Stimulated activated CD4-positive, alpha-beta T cell treated with anti-CD3 and anti-CD28 coated beads, Interleukin-15, amount 100 ng/mL, for 1 hour (primary cell): ENCODE measurements at places on chromosomes 7 and 10.

GRCh38 chr10:91587710-91588638 lies 44.9 kb downstream of the PPP1R3C start:
- no peak for DNase-seq

GRCh38 chr7:157693521-157694375 lies 356.9 kb downstream of the DNAJB6 start:
- no peak for DNase-seq

- peak; percentile 31 for DNase-seq
Observed at GRCh38 chr10:92839191-92840085, 8.9 kb upstream of the EXOC6 start.

DNA sequence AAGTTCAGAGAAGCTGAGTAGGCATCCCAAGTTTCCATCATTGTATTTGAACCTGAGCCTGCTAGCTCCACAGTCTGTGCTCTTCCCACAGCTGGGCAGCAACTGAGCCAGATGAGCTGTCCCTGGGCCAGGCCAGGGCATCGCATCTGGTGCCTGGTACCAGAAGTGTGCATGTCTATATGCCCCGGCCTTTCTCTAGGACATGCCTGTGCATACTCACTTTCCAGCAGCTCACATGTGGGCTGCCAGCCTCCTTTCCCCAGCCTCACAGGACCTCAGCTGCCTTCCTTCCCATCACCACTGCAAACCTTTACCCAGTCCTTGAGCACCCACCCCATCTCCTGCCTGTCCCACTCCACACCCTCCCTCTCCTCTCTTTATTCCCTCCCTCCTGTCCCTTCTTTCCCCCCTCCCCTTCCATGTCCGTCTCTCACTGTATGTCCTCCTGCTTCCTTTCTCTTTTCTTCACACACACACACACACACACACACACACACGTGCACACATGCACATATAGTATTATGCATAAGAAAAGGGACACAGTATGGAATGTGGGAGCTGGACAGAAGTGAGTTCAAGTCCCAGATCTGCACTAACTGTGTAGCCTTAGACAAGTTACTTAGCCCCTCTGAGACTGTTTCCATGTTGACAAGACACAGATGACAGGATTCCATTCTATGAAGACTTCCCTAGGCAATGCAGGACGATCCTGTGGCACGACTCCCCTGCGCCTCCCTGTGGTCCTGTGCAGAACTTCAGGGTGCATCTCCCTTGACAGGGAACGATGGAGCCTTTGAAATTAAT lies 10.9 kb downstream of the CDHR1 start:
- peak; percentile 36 for DNase-seq

DNA sequence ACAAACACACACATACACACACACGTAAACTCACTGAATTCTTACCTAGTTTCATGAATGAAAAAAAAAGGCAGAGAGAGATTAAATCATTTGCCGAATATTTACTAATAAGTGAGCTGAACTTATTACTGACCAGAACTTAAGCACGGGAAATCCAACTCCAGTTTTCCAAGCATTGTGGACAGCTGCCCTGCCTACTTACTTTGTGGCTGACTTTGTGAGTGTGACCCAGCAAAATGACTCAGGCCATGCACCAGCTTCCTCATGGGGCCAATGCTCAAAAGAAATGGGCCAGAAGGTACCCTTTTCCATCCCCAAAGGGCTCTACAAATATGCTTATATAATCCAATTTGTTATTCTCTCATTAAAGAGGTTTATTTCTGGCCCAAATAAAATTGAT lies 87.4 kb upstream of the RHOBTB1 start:
- no peak for DNase-seq

- no peak for DNase-seq
Observed at GRCh38 chr7:32616625-32617024, 121.3 kb downstream of the AVL9 start.

GRCh38 chr10:110498982-110499795 lies 1.5 kb downstream of the DUSP5 start:
- no peak for DNase-seq

- DNase-seq = peak; percentile 4
Observed at GRCh38 chr10:37856881-37857286, 526 bp downstream of the ZNF248 start.

GRCh38 chr7:55019691-55020465 lies 1.1 kb downstream of the EGFR start:
- no peak for DNase-seq

- DNase-seq = no peak
Observed at GRCh38 chr7:118072893-118073674, 110.9 kb upstream of the LSM8 start.

GRCh38 chr10:95508730-95509129 lies 52.4 kb downstream of the SORBS1 start:
- DNase-seq = no peak

GRCh38 chr7:131633342-131633843 lies 77.0 kb upstream of the PODXL start:
- no peak for DNase-seq

GRCh38 chr10:47296156-47296894 lies 3.7 kb upstream of the GDF10 start:
- no peak for DNase-seq

- no peak for DNase-seq
Observed at GRCh38 chr7:88590963-88591362, 168.5 kb upstream of the ZNF804B start.

DNA sequence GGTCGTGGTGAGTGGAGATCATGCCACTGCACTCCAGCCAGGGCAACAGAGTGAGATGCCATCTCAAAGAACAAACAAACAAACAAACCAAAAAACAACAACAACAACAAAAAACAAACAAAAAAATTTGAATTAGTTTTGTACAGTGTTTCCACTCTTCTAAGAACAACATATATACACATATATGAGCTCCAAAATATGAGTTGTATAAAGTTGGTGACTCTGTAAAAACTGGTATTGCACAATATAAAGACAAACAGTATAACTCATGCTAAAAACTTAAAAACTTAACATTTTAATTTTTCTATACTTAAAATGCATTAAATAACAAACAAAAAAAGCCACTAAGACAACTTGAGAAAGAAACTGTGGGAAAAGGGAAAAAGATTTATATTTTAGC lies 46.0 kb downstream of the AKR1B15 start:
- no peak for DNase-seq

GRCh38 chr10:34392641-34393170 lies 422.4 kb downstream of the PARD3 start:
- DNase-seq = no peak

DNA sequence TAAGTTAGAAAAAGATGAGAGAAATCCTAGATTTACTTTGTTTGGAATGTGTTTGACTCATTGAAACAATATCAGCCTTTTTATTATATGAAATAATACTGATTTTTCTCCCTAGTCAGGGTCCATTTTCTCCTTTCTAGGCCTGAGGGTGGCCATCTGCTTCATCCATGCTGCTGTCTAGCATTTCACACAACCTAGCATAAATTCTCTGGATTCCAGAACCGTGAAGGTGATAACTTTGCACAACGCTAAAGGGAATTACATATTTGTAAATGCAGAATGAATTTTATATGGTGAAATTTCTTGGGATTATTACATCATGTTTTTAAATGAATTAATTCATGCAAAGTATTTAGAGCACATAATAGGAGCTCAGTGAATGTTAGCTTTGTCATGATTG lies 505.1 kb downstream of the INHBA start:
- no peak for DNase-seq

DNA sequence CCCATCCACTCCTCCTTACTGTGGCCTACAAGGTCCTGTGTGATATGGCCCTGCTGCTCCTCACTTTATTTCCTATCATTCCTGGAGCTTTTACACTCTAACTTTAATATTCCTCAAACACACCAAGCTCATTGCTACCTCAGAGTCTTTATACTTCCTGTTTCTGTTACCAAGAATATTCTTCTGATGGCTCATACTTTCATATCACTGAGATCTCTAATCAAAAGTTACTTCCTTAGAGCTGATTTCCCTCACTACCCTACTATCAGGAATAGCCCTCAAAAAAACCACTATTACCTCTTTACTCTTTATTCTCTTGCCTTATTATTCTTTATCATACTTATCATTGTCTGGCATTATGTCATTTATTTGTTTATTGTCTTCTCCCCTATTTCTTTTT lies 5.8 kb upstream of the PPP3CB start:
- no peak for DNase-seq

DNA sequence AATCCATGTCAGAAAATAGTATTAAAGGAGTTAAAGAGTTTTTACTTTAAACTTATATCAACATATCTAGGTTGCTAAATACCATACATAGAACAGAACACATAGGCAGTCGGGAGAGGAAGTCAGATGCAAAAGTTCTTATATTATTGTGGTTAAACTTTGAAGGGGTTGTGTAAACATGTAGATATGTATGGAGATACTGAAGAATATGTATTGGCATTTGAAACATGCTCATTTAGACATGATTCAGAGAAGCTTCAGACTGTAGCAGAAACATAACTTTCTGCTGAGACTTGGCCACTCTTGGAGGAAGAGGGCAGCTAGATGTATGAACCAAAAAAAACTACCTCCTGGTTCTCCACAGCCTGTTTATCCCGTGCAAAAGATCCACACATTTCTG lies 103.5 kb upstream of the FERD3L start:
- DNase-seq = no peak

- no peak for DNase-seq
Observed at GRCh38 chr7:4747746-4748145, 27.7 kb upstream of the AP5Z1 start.

DNA sequence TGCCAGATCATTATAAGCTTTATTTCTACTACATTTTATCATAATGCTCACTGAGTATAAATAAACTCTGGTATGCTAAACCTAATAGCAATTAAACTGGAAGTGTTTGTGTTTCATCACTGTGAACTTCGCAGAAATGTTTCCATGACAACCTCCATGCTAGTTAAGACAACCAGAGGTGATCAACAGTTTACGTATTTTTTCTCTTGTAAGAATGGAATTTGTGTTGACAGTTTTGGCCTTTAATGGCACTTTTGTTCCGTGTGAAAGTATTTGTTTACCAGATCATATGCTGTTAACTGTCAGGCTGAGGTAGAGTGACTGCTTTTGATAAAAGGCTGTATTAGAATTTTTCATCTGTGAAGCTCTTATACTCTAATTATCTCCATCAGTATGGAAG lies 212.1 kb upstream of the PPP1R3A start:
- no peak for DNase-seq

GRCh38 chr7:108007261-108007660 lies 4.3 kb upstream of the LAMB1 start:
- DNase-seq = no peak

- DNase-seq = no peak
Observed at GRCh38 chr7:127782654-127783559, 130.9 kb downstream of the SND1 start.

DNA sequence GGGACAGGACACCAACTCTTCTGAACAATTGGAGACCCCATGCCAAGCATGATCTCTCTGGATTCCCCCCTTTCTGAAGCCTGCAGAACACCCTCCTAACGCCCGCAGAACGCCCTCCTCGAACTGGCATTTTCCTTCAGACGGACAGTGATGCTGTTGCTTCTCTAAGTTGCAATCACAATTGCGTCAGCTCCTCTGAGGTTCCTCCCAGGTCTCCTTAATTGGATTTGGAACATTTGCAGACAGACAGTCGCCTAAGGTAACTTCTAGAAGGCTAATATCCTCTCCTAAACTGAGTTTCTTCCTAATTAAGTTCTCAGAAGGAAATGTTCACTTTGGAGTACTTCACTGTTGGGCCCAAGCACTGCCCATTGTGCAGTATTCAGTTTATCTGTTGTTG lies 20.5 kb upstream of the SERPINE1 start:
- no peak for DNase-seq

GRCh38 chr10:66834802-66835201 lies 91.0 kb upstream of the LRRTM3 start:
- no peak for DNase-seq

- DNase-seq = no peak
Observed at GRCh38 chr7:41323806-41324205, 379.1 kb downstream of the INHBA start.

DNA sequence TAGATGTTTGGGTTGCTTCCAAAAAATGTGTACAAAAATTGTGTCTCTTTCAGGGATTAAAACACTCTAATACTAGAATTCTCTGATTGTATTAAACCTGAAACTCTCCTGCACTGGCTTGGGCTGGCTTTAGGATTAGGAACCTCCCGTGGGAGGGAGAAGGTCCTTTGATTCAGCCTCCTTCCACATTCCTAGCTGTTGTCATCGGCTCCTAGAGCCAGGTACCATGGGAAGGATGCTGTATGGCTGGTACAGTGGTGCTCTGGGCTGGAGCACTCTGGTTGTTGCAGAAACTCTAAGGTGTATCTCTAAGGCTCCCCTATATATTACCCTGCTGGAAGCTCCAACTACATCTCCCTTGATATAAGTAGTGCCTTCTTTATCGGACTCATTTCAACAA lies 245.2 kb upstream of the FOXK1 start:
- DNase-seq = no peak

DNA sequence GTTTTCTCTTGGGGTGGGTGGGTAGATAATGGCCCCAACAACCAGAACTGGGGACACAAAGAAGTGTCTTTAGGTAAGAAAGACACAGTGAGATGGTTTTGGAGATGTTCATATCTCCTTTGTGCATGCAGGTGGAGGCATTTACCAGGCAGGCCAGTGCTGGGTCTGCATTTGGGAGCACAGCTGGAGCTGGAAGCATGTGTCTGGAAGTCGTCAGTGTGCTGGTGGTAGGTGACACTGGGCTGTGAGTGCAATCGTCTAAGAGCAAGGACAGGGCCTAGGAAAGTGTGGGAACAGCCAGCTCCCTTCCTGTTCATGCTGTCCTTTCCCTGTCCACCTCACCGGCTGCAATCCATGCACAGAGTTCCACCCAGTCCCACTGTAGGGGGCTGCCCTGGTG lies 88.3 kb upstream of the ZNF32 start:
- DNase-seq = no peak

DNA sequence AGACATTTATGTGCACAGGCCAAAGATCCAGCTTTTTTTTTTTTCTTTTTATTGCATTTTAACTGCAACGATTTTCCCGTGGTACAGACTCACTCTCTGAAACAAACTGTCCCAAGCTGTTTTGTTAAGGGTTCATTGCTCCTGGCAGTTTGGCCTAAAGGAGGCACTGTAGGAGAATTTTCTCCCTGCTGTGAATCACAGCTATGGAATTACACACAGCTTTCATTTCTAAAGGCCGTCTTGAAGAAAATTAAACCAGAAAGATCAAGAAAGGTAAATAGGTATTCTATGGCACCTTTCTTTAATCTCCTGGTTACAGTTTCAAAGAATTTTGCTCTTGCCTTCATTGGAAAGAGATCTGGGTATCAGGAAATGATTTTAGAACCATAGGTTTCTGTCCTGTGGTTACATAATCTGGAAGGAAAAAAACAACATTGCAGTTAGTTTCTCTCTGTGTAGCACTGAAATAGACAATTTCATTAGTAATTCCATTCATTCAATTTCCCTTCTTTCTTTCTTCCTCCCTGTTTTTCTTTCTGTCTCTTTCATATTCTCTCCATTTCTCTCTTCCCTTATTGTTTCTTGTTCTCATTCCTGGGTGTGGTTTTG lies 51.2 kb downstream of the PDK4 start:
- no peak for DNase-seq

GRCh38 chr7:37665352-37666022 lies 18.1 kb upstream of the GPR141 start:
- no peak for DNase-seq
